Esophagus mucosa (tissue), 1 donor: ENCODE measurements at places on chromosomes 5 and 9.
A peak's percentile ranks its signal among the peaks of the same experiment; 100 is the strongest.

DNA sequence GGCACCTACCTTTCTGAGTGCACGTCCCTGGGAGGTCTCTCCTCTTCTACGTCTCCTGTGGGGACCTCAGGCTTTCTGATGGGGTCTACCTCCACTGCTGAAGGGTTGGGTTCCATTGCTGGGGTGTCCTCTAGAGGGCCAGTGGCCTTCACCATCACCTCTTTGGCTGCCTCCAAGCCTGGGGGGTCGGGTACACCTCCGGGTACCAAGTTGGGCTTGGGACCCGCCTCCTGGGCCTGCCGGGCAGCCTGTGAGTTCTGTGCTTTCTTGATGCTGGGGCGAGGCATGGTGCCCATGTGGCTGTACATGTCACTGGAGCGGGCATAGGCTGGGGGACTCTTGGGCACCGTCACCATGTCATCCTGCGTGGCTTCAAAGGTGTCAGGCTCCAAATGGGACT, 4.5 kb downstream of the SH2D3C start:
- ATAC-seq, result no peak

DNA sequence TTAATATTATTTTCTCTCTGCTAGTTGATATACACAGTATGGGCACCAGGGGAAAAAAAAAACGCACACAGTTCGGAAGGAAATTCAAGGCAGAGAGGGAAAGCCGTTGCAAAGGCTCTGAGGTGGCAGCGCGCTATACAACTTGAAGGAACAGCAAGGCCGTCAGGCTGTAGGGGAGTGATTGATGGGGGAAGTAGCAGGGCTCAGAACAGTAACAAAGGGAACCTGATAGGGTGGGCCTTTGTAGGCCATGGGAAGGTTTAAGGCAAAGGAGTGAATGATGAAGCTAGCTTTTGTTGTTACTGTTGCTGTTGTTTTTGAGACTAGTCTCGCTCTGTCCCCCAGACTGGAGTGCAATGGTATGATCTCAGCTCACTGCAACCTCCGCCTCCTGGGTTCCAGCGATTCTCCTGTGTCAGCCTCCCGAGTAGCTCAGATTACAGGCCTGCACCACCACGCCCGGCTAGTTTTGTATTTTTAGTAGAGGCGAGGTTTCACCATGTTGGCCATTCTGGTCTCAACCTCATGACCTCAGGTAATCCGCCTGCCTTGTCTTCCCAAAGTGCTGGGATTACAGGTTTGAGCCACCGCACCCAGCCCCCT, 27.0 kb downstream of the AQP7 start:
- no peak for ATAC-seq

DNA sequence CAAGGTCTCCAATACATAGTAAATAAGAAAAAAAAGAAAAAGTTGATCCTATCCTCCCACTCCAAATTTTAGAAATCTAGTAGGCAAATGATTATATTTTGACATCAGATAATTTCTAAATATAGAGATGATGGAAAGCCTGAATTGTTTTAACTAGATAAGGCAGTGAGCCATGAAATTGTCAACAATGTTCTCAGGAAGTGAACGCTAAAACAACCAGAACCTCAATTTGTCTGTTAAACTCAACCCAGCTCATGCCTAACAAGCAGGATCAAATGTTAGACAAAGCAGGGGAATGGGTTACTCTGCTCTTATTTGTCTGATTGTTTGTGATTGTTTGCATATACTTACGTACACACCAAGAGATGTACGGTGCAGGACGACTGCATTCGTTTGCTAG, 49.2 kb downstream of the ESM1 start:
- no peak for ATAC-seq

- ATAC-seq, result no peak
Measured at GRCh38 chr9:68852941-68853340, 147.9 kb downstream of the PIP5K1B start.

DNA sequence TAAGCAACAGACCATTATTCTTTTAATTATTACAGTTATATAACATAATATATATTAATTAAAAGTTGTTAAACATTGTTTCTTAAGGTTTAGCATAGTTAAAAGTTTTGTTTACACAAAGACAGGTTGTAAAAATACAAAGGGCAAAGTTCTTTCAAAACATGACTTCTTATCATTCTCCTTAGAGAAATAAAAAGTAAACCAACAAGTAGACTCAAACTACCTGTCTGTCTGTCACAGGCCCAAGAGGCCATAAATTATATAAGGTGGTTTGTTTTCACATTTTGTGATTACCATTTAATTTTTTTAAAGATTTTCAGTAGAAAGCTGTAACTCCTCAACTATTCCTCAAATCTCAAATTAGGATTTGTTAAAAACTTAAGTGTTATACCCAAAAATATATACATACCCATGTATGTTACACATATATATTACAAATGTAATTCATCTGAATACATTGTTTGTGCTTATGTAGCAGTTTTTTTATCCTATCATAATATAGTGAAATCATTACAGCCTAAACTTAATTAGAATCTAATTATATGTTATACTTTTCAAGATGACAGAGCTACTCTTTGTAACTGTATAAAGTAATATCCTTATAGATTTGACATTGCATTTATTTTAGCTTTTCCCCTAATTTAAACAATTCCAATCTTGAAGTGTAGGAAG, 93.8 kb upstream of the GRHPR start:
- ATAC-seq, result no peak

GRCh38 chr9:128005923-128006322, 25.1 kb upstream of the EEIG1 start:
- peak; percentile 23 for ATAC-seq

DNA sequence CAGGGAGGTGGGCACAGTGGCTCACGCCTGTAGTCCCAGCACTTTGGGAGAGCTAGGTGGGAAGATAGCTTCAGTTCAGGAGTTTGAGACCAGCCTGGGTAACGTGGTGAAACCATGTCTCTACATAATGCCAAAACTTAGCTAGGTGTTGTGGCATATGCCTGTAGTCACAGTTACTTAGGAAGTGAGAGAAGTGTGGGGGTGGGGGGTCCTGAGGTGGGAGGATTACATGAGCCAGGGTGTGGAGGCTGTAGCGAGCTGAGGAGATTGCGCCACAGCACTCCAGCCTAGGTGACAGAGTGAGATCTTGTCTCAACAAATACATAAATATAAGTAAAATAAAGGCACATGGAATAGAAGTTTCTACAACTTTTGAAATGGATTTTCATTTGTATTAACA, 23.1 kb downstream of the VCAN start:
- no peak for ATAC-seq
